Germinal center (tissue), 1 donor: ENCODE measurements at places on chromosomes 12 and 14.

GRCh38 chr12:117255386-117255785, 65.1 kb upstream of the FBXO21 start:
- no peak for DNase-seq

- no peak for DNase-seq
These were observed 2.4 kb upstream of the CALCOCO1 start for GRCh38 chr12:53729644-53730043.

GRCh38 chr14:51593397-51593796, 58.3 kb upstream of the FRMD6 start:
- DNase-seq: no peak

DNA sequence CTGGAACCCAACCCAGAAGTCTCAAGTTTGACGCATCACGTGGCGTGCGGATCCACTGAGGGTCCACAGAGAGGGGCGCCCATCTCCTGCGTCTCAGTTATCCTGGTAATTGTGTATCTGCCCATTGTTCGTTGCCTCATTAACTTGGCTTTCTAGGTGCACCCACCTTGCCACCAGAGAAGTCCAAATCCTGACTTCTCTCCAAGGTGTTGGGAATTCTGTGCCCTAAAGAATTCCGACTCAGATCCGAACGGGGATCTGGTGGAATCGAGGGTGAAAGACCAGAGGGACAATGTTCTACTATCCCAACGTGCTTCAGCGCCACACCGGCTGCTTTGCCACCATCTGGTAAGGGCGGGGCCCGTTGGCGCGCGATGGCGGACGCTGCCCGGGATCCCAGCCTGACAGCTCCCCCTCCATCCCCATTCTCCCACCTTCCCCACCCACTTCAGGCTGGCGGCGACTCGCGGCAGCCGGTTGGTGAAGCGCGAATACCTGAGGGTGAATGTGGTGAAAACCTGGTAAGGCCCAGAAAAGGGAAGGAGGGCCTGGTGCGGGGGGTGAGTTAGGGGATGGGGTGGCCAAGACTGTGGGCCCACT, 481 bp downstream of the REC8 start:
- no peak for DNase-seq

- DNase-seq: no peak
These were observed 285.4 kb downstream of the ALG10B start for GRCh38 chr12:38601949-38602348.

GRCh38 chr12:124507188-124508109, 60.0 kb downstream of the NCOR2 start:
- DNase-seq: no peak

GRCh38 chr12:117444781-117445180, 83.4 kb upstream of the NOS1 start:
- no peak for DNase-seq

- no peak for DNase-seq
These were observed 5.0 kb downstream of the HDAC7 start for GRCh38 chr12:47814539-47815170.

GRCh38 chr12:4303750-4304149, 17.3 kb upstream of the TIGAR start:
- DNase-seq: no peak

DNA sequence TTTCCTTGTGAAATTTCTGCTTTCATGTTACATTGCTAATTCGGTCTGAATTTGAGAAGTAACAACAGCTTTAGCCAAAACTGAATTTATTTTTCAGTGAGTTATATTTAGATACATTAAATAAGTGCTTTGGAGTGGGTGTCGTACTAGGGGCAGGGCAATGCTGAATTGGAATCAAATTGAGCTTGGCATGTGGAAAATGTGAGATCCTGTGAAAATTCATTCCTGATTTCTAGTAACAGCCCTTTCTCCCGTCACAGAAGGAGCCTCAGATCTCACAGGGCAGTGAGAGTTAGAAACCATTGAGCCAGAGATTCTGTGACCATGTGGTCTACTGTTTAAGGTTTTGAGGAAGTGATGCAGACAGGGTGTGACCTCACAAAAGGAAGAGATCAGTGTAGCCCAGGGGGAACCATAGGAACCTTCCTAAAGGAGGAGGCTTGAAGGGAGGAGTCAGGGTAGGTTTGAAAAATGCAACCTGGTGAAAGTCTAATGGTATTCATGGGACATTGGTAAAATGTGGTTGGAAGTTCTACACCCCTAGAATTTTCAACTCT, 1136.8 kb downstream of the AACS start:
- DNase-seq: no peak

DNA sequence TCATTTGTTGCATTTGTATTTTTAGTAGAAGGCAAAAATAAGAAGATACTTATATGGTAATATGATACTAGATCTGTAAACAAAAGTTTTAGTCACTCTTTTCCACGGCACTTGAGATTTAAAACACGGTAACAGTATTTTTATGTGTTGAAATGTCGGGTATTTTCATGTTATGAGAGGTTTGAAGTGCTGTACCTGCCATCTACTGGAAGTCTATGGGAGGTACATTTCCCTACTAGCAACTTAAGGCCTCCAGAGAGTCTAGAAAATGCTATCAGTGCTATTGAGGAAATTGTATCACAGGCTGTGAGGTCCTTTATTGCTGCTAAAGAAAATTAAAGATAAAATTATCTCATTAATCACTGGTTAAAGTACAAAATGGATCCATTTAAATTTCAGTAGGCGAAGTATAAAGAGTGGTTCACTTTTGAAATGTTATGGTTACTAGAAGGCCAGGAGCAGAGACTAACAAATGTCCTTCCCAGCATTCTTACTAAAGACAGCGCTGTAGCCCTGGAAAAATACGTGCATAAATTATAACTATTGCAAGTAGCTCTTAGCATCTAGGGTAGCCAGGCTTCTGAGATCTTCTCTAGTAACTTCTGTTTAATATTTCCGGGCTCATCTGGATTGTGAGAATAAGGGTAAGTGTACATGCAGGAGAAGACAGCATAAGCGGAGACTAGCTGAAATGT, 77.6 kb upstream of the PRKD1 start:
- DNase-seq: no peak

- no peak for DNase-seq
These were observed 29.6 kb downstream of the CCDC62 start for GRCh38 chr12:122803937-122804336.

DNA sequence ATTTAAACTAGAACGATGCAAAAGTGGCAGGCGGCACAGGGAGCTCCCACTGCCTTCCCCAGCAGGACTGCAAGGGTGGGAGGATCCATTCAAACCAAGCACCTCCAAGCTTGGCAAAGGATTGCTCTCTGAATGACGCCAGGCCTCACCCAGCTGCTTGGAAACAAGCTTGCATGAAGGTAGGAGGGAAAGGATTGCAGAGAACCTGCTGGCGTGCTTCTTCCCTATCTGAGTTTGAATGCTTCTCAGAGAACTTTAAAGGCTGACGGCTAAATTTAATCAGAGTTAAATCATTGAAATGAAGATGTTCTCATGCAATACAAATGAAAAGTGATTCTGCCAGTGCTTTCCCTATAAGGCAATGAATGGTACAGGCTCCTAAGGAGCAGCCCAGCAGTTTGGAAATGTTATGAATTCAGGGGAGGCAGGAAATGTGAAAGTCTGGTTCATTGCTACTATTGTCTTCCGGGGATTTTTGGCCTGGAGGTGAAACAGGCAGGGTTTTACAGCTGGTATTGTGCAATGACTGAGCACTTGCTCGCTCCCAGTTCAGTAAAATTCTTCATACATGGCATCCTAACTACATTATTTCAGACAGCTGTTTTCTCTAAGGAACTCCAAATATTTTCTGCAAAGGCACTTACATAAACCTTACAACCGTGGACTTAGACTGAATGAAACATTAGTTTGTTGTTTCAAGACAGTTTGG, 31.9 kb upstream of the DUSP6 start:
- no peak for DNase-seq

DNA sequence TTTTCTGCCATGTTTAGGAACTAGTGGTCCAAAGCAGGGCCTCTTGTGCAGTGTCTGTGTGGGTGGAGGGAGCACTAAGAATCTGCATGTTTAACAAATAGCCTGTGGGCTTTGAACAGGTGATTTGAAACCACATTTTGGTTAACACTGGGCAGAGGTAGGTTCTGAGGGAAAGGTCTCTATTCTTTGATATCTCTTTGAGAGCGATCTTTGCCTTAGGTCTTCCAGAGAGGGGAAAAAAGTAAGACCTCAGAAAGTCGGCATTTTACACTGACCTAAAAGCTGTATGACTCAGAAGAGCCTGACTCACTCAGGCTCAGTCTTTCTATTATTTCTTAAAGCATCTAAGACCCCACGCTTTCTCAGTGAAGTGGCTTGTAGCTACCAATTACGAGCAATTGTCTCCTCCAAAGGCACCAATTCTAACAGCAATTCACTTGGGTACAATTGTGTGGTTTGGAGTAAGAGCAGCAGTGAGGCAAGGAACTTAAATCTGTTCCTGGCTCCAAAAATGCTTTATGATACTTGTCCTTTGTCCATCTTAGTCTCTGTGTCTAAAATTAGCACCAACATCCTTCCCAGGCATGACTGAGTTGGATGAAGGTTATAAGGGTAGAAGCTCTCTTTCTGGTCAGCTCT, 8.8 kb downstream of the EIF2B2 start:
- no peak for DNase-seq

GRCh38 chr12:117408161-117408791, 46.9 kb upstream of the NOS1 start:
- no peak for DNase-seq
